ENCODE measurements at places on chromosomes 2 and 18.

- no peak for DNase-seq
Measured at GRCh38 chr2:11168488-11168887, 13.2 kb downstream of the SLC66A3 start.

DNA sequence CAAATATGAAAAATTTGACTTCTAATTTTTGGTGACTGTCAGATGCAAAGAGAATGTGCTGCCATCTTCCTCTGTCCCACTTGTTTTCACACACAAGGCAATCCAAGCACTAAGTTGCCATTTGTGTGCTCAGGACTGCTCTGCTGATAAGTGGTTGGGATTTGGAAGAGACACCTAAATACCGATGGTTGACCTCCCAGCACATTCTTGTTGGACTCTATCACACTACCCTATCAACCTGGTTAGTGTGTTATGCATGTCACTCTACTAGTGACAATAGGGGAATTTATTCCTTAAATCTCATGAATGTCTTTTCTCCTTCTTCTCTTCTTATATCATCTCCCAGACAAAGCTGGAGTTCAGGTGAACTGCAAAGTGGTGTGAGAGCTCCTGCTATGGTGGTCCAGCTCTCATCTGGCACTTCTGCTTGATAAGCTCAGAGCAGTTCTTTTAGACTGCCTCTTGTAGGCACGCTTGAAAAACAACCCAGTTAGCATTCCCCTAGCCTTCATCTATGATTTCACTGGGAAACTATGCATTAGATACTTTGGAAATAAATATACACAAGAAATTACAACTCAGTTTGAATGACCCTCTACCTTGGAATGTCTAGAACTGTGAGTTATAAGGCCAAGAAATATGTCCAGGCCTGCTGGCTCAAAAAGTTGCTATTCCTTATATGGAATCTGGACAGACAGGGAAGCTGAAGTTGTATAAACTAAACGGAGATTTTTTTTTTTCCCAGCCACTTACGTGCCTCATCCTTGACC is 404.8 kb downstream of the MEIS1 start:
- peak; percentile 98 for DNase-seq

DNA sequence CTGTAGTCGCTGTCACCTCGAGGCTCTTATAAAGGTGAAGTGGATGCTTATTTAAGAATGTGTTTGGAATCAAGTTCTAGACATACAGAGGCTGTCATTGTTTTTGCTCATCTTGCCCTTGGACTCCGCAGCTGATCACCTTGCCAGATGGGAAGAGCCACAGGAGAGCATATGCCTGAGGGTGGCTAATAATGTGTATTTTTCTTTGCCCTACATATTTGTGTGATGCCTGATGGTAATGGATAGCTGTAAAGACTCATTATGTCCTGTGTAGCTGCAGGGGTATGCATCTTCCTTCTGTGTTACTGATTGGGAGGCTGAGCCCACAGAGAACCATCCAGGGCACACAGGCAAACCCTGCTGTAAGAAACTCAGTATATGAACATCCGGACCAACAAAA is 61.7 kb downstream of the PRKCE start:
- DNase-seq, result no peak

DNA sequence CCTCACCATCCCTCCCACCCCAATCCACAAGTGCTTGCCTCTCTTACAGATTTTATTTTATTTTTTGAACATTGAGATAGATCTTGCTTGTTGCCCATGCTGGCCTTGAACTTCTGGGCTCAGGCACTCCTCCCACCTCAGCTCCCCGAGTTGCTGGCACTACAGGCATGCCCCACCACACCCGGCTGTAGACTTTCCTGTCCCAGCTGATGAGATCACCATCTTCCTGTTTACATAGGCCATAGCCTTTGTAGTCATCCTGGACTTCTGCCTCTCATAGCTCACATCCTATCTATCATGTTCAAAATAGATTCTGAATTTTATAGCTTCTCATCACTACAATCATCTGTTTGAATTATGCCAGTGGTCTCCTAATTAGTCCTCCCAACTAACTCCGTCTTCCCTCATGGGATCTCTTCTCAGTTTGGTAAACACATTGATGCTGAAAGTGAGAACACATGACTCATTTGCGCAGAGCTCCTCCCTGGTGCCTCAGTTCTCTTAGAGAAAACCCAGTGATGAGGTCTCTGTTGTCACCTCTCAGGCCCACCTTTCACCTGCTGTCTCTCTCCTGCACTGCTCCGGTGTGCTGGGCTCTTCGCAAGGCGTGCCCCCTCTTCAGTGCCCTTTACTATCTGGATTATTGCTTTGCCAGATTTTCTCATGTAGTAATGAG is 243.0 kb downstream of the ZNF407 start:
- DNase-seq, result no peak

DNA sequence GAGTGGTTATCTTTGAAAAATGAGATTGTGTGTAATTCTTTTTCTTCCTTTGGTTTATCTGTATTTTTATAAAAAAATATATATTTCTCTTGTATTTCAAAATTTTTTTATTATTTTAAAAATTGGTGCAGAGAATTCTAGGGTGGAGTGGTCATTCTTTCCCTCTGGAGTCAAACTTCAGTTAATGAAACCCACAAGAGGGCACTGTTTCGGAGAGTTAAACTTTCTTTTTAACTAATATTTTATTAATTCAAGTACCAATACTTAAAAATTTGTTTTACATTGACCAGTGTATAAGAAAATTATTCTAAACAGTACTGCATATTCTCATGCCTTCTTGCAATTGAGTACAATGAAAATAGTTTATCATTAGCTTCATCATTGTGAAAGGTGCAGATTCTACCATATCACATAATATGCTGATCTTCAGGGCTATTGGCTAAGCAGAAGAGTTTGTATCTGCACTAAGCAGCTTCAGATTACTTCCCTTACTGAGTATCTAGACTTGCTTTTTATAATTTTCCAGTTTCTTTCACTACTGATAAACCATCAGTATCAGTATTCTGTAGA is 50.1 kb downstream of the HS1BP3 start:
- no peak for DNase-seq

DNA sequence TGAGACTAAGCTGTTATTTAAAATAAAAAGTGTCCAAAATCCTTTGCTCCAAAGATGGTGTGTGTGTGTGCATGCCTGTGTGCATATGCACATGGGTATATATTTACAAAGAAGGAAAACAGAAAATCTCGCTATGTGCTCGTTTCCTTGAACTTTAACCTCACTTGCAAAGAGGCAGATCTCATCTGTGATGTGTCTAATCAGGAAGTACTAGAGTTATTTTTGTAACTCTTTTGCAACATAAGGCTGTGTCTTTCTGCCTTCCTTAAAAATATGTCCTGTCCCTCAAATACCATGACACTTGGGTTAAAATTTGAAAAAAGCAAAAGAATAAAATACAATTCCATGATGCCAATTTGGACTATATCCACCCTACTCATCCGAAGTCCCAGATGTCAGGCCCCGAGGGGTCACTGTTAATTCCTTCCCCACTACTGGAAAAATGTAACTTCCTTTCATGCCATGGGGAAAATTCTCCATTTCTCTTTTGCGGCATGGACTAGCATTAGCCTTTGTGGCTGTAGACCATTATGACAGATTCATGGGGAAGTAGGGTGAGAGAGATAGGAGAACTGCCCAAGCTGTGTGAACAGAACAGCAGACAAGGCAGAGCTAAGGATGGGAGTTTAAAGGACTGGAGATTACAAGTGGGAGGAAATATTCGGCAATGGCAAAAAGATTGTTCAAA is 191.3 kb downstream of the MYO1B start:
- no peak for DNase-seq

DNA sequence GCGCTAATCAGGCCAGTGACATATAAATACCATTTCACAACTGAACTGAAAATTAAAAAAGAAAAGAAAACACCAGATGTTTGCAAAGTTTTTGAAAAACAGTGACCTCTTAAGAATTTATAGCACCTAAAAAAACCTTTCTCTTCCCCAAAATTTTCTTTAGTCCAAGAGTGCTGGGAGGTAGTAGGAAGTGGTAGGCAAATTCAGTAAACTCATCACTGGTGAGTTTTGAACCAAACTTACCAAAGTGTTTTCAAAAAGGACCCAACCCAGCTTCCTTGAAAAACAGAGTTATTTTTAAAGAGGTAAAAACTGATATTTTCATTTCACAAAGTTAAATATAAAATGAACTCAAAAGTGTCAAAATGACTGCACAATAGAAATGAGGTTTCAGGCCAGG is 90.4 kb downstream of the TMEM247 start:
- no peak for DNase-seq

DNA sequence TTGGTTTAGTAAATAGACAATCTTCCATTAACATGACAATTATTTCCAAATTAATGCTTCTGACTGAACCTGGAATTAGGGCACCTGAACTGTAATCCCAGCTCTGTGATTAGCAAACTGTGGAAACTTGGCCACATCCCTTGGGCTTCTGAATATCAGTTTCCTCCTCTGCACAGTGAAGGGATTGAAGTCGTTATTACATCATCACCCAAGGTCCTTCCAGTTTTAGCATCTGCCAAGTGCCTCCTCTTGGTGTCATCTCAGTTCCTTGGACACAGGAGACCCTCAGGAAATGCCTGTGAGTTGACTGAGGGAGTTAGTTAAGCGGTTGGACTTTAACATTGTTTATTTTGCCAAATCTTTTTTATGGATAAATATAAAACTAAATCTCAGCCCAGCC is 64.8 kb downstream of the MOGAT1 start:
- DNase-seq, result no peak

GRCh38 chr2:188132385-188132784 is 159.3 kb upstream of the GULP1 start:
- DNase-seq, result no peak

DNA sequence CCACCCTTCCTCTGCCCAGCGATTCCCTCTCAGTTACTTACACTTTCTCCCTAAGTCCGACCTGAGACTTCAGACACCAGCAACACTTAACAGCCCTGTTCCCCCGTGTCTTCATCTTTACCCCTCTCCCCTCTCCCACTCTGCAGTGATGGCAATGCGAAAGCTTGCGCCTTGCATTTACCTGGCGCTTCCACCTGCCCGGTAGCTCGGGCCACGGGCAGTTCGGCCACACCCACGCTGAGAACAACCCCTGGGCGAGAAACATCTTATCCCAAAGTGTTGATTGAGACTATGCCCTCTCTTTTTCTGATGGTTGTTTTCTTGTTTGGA is 558 bp downstream of the DNAJC10 start:
- no peak for DNase-seq

- no peak for DNase-seq
Measured at GRCh38 chr2:20230114-20230425, 5.1 kb upstream of the SDC1 start.

- no peak for DNase-seq
Measured at GRCh38 chr18:78915446-78916008, 64.1 kb upstream of the SALL3 start.

GRCh38 chr2:231003186-231003585 is 7.3 kb downstream of the SPATA3 start:
- DNase-seq, result no peak

DNA sequence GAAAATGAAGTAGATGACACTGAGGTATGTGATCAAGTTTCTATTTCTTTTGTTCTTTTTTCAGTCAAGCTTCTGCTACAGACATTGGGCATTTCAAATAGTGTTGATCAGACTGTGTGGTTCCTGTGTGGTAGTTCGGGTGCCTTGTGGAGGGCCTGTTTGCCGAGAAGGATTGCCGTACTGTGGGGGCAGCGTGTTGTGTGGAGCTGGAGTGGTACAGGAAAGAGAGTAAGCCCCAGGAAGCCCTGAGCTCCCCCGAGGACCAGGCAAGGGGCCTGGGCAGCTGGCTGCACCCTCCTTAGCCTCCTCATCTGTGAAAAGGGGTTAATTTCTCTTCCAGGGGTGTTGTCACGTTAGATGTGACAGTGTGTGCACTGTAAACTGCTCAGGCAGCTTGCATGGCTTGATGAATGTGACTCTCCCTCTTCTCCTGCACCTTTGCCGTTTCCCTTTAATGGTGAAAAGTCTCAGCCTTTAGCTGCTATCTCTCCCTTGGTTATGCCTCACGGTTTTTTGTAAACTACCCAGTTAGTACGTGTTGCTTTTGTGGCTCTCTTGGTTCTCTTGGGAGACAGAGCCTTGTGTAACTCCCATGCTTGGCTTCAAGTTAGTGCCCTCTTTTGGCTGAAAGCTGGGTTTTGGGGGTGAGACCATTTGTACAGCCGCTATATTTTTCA is 19.5 kb downstream of the C2orf74 start:
- DNase-seq, result no peak

- DNase-seq, result no peak
Measured at GRCh38 chr2:46649004-46649403, 169.6 kb downstream of the TMEM247 start.

DNA sequence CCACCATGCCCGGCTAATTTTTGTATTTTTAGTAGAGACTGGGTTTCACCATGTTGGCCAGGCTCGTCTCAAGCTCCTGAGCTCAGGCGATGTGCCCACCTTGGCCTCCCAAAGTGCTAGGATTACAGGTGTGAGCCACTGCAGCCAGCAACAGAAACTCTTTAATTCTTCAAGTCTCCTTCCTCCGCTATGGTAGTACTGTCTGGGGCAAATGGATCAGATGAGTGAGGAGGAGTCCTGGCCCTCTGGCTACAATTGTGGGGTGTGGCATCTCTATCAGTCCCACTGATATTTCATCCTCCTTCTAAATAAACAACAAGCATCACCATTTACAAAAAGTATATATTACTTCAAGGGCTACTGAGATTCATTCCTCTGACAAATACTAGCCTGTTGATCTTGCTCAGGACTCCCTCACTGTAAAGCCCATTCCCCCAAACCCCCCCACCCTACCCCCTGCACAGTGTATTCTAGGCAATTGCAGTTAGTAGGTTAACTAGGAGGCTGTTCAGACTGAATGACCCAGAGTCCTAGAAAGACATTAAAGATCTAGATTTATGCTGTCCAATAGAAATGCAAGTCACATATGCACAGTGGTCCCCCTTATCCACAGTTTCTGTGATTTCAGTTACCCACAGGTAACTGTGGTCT is 71.2 kb upstream of the STAM2 start:
- no peak for DNase-seq

GRCh38 chr2:175187378-175187777 is 5.9 kb upstream of the ATP5MC3 start:
- DNase-seq, result no peak

DNA sequence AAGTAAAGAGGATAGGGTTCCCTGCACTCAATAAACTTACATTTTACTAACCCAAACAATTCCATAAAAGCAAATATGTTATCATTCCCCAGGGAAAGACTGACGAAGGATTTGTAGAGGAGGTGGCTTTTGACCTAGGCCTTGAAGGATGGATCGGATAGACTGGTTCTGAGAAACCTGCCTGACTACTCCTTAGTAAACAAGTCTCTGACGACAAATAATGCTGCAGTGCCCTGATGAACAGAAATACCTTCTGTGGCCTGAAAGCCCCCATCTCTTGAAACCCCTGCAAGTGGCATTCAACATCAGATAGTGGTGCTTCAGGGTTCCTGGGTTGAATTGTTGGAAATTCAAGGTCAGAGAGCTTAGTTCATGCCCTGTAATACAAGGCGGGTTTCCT is 19.2 kb downstream of the PRKCE start:
- DNase-seq, result no peak

Data from fibroblast of skin of left biceps (primary cell).